8988T (cell line): ENCODE measurements at places on chromosomes 7 and 10.

DNA sequence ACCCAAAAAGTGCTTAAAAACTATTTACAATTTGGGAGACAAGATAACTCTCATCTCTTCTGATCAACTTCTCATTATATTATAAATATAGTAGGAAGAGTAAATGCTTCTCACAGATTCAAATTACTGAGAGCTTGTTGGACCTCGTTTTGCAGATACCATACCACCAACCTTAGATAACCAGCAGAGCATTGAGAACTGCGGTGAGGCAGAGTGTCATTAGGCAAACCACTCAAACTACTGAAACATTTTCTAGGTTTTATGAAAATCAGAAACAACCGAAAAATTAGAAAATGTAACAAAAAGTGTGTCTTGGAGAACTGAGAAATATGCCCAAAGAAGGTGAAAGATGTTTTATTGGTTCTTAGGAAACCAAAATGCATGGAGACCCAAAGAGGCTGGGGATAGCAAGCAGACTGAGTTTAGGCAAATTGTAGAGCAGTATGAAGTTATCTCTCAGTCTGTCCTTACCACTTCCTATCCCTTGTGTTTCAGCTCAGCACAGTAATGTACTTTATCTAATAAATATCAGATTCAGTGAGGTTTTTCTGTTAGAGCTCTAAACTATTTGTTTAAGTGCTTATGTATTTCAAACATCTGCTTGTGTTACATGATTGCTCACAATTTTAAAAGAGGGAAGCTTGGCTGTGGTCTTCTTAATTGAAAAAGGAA lies 77.9 kb downstream of the HECTD2 start:
- no peak for DNase-seq

DNA sequence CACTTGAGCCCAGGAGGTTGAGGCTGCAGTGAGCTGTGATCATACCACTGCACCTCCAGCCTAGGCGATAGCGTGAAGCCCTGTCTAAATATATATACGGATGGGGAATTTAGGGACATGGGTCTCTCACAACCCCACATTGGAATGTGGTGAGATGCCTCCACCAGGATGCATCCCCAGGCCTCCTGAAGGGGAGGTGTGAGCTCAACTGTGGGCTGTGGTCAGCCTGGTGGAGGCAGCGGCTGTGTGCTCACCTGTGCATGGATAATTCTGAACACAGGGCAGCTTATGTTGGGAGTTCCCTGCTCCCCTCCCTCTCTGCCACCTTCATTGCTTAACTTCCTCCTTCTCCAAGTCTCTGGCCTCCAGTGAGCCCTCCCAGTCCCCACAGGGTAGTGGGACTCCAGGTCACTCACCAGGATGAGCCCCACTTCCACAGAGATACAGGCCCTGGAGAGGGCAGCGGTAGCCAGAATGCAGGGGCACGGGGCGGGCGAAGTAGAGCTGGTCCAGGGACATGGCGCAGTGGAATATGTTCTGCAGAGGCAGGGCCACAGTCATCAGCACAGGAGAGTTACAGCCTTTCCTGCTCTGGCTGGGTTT lies 30.4 kb downstream of the PYROXD2 start:
- DNase-seq, result no peak

GRCh38 chr10:129964611-129965424 lies 744 bp upstream of the EBF3 start:
- no peak for DNase-seq

GRCh38 chr7:39073432-39073831 lies 95.7 kb downstream of the POU6F2 start:
- DNase-seq, result no peak

DNA sequence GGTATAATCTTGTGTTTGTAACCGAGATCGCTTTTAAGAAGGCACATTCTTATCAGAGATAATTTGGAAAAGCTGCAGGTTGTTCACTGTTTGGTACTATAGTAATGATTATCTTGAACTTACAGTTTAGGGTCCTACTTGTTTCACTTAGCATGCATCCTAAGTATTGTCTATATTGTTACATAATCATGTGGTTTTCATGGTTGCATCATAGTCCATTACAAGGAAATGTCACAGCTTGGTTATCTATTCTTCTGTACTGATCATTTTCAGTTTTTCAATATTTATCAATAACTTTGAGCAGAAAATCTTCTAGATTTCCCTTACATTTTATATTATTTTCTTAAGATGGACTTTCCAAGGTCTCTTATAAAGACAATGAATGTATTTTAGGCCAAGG lies 116.3 kb downstream of the PLPP4 start:
- DNase-seq, result no peak

DNA sequence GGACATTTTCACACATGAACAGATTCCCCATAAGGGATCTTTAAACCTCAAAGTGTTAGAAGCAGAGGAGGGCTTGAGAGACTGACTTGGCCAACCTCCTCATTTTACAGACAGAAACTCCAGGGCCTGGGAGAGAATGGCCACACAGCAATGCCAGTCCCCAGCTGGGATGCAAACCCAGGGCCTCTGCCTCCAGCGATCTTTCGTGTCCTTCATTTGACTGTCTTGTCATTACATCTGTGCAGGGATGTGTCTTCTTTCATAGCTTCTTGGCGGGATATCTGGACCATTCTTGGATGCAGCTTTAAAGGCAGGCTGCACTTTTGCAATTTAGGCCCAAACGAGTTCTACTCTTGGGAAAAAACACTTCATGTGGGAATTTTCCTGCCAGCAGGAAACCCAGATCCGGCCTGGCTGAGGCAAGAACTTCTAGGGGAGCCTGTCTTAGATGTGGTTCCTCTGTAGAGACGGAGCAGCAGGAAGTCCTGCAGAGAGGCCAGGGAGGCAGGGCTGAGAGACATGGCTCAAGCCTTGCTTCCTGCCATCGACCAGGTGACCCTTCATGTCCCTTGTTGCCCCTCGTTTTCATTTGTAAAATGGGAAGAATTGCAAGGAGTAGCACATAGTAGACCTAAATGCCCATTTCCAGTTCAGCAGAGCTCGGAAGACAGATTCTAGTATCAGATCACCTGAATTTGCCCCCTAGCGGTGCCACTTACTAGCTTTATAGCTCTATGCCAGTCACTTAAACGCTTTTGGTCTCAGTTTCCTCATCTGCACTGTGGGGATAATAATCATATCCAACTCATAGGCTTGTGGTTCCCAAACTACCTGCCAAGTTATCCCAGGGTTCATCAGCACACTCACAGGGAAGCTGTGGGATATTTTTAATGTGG lies 43.9 kb upstream of the SLC29A3 start:
- DNase-seq, result no peak

- DNase-seq, result no peak
Observed at GRCh38 chr7:32219416-32219815, 149.2 kb upstream of the PDE1C start.

DNA sequence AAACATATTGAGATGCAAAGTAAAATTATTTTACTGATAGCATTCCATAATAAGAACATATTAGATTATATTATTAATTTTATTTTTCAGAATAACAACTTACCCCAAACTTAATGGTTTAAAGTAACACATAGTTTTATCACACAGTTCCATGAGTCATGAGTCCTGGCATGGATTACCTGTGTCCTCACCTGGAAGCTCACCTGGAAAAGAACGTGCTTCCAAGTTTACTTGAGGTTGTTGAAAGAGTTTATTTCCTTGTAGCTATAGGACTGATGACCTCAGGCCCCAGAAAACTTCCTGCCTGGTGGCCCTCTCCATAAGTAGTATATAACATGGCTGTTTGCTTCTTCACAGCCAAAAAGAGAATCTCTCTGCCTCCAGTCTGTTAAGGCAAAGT lies 254.6 kb downstream of the TFEC start:
- DNase-seq, result no peak

DNA sequence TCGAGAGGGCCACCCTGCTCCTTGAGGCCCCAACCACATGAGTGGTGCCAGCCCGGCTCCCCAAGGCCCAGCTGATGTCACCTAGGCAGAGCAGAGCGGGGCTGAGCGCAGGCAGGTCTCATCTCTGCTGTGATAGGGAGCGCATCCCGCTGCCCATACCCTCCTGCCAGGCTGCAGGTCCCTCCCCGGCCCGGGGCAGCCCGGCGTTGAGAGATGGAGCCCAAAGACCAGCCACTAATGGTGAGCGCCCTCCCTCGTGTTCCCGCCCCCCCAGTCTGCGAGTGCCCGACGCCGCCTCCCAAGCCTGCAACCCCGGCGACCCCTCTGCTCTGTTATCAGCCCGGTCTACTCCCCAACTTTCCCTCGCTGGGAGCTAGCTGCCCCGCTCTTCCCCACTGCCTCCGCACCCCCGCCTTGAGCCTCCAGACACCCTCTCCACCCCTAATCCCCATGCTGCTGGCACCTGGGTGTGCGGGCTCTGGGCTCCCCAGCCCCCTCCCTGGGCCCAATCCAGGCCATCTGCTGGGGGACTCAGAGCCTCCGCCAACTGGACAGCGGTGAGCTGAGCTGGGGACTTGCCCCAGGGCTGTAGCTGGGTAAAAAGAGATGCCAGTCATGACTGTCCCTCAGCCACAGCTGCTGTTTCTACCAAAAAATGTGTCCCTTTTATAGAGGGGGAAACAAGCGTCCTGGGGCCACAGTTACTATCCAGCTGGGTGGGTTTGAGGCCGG lies 19.7 kb upstream of the CHST12 start:
- no peak for DNase-seq

DNA sequence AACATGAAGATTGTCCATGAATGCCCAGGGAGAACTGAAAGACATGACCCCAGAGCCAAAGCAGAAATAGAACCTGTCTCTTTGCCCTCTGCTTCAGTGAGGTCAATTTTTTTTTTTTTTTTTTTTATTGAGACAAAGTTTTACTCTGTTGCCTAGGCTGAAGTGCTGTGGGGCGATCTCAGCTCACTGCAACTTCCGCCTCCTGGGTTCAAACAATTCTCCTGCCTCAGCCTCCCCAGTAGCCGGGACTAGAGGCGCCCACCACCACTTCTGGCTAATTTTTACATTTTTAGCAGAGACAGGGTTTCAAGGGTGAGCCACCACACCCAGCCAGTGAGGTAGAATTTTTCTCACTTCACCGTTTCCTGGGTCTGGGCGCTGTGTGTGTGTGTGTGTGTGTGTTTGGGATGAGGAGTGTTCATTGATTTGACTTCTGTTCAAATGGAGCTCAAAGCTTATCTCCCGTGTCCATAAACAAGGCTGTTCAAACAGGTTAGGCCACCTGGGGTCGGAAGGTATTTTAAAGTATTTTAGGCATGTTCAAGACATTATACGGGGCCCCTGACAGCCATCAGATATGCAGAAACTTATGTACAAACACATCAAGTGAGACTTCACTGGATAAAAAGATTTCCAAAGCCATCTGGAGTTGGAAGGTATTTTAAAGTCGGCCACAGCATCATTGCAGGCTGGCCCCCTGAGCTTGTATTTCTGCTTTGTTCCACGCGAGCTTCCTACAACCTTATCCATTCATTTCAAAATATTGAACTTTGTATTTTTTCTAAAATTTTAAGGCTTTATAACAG lies 93.8 kb downstream of the MAP3K8 start:
- no peak for DNase-seq
